AG04450 (cell line): ENCODE measurements at places on chromosomes 3 and 15.
A peak's percentile ranks its signal among the peaks of the same experiment; 100 is the strongest.

DNA sequence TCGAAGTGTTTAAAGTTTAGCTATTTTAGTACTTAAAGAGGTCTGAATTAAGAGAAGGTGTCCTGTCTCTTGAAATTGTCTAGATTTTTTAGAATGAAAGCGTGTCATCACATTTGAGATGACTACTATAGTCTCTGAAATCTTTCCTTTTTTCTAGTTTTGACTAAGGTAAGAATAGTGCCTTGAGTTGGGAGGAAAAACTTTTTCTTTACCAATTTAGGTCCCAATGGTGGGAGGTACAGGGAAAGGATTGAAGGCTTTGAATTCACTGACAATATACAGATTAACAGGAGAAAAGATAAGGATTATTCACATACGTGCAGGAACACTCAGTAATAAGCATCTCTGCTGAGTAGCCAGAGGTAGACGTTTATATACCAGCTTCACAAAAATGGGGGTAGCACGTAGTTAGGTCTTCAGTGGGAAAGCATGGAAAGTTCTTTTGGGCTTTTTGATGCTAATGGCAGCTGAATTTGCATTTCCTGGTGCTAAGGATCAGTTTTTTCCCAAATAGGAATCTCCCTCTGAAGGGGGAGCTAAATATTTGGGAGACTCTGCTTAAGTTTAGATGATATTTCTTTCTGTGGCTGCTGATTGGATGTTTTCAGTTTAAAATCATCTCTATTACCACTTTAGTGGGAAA is 88.1 kb downstream of the VPS8 start:
- no peak for DNase-seq

DNA sequence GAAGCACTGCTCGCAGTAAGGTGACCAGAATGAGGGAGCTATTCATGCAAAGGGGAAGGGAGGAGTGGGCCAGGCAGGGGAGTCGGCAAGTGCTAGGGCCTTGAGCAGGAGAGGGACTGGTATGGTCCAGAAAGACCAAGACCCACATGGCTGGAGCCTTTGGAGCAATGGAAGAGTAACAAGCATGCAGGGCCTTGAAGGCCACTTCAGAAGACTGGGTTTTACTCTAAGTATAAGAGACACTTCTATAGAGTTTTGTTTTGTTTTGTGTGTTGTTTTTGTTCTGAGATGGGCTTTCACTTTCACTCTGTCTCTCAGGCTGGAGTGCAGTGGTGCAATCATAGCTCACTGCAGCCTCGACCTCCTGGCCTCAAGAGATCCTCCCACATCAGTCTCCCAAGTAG is 42.0 kb downstream of the BFSP2 start:
- no peak for DNase-seq

GRCh38 chr3:141246224-141246957 is 14.8 kb downstream of the PXYLP1 start:
- DNase-seq, result no peak

DNA sequence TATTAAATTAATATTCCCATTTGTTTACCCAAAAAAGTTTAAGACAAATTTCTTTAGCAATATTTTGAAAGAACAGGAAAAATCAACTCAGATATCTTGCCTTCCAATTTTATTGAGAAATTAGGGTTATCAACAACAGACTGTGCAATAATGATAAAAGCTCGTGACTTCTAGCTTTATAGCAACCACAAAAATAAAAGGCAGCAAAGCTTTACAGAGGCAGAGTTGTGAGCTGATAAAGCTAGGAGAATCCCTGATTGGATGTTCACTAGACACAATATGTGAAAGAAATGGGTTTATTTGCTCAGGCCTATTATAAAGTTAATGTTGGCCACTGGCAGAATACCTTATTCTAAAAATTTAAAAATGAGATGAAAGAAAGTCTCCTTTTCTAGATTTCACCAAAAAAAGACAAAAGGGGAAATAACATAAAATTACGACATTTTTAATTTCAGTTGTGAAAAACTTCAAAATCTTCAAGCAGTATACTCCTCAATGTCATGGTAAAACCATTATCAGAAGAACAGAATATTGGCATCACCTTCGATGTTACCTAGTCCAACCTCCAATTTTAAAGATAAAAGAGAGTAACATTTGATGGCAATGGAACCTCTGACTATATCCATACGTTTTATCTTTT is 2.8 kb downstream of the VPS13C start:
- no peak for DNase-seq

DNA sequence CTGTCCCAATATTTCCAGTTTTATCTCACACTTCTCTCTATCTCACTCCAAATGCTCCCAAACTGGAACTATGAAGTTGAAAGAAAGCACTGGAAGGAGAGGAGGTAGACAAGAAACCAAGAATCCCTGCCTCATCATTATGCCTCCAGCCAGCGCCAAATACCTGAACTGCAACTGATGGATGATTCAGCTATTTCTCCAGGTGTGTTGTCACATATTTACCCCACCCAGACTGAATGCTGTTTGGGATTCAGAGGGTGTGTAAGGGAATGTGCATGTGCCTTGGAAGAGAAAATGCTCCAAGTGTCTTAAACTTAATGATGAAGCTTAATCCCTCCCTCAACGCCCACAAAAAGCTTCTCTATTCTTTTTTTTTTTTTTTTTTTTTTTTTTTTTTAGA is 269.5 kb upstream of the ATP11B start:
- no peak for DNase-seq

DNA sequence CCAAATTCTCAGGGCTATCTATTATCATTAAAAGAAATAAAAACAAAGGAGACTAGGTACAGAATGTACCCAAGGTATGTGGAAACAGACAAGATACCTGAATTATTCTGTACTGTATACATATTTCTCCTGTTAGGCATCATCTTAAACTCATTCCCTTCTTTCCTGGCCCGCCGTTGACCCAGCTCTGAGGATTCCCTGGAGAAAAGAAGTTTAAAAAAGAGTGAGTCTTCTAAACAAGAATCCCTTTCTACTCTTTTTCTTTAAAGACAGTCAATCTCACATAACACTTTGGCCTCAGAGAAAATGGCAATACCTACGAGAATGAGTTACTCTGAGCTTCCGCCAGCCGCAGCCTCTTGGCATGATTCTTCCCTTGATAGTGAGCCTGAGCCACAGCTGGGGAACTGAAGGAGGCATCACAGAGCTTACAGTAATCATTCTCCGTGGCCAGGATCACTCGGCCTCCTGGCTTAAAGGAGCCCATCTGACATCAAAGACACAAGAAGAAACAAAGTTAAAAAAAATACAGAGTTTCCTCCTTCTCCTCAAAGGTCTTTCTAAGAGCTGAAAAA is 44.2 kb downstream of the ZMAT3 start:
- DNase-seq, result no peak

DNA sequence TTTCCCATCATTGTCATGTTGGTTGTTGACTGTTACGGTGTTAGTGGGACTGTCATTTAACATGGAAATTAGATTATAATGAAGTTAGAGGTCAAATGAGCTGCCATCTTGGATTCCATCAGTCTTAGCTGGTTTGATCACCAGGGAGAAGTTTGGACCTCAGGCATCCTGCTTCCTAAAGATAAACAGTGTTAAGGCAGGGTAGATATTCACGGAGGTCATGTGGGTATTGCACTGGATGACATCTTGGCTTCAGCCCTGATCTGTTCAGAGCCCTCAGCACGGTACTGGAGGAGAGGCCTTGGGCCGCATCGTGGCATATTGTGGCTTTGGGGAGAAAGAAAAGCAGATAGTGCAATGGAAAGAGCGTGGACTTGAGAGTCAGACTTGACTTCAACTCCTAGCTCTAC is 11.1 kb upstream of the MUC20 start:
- no peak for DNase-seq

GRCh38 chr15:93479715-93480114 is 390.7 kb upstream of the RGMA start:
- no peak for DNase-seq

GRCh38 chr3:24123596-24123995 is 178.5 kb downstream of the NR1D2 start:
- DNase-seq, result no peak

GRCh38 chr15:96406701-96407100 is 76.2 kb downstream of the NR2F2 start:
- DNase-seq, result no peak

GRCh38 chr3:191138937-191139336 is 60.1 kb upstream of the OSTN start:
- DNase-seq, result no peak

GRCh38 chr15:38611228-38611627 is 46.6 kb upstream of the RASGRP1 start:
- no peak for DNase-seq

DNA sequence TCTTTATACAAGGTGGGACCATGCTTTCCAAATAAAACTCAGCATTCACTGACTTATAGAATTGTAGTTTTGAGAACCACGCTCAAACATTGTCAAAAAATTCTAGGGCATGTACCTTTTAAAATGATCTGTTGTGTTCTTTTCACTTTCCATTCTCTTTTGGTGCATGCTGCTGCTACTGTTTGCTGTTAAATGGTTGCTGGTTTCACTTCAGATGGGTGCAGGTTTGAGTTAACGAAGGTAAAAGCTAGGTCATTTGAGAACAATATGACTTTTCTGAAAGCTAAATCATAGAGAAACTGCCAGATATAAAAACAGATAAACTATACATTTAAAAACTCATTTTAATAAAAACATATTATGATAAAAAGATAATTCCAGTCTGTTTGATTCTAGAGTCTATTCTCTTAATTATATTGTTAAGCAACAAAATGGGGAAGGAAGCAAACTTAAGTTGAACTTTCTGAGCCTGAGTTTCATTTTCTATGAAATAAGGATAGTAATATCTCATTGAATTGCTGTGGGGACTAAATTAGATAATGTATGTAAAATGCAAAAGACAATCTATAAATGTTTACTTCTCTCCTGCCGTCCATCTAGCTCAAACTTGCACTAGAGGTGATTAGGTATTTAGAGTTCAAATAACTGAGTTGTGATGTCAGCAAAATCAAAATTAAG is 82.4 kb downstream of the OXSM start:
- no peak for DNase-seq

- DNase-seq, result peak; percentile 29
Measured at GRCh38 chr3:139353920-139354556, 10.2 kb downstream of the MRPS22 start.

DNA sequence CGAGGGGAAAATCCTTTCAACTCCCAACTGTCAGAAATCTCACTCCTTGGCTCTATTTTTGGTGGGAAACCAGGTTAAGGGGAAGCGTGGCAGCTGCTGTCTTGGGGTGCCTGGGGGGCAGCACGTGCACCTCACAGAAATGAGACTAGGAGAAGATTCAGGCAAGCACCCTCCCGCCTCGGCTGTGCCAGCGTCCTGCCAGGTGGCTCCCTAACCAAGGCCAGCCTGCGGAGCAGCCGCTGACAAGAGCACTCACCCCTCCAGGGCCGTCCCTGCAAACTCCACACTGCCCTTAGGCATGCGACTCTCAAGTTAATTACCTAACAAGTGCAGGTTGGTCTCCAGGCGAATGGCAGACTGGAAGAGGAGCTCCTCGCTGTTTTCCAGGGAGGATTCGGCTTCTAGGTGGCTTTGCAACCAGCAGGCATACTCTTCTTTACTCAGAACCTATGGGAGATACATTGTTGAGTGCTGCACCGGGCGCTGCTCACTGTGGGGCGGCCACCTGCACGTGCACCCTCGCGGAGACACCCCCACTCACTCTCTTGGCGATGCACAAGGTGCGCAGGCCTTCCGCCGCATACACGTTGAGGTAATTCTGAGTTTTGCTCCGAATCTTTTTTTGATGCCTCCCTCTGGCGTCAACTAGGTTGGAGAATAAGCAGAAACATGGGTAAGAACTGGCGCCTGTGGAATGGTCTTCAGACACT is 155.3 kb downstream of the ATP10A start:
- DNase-seq, result no peak

DNA sequence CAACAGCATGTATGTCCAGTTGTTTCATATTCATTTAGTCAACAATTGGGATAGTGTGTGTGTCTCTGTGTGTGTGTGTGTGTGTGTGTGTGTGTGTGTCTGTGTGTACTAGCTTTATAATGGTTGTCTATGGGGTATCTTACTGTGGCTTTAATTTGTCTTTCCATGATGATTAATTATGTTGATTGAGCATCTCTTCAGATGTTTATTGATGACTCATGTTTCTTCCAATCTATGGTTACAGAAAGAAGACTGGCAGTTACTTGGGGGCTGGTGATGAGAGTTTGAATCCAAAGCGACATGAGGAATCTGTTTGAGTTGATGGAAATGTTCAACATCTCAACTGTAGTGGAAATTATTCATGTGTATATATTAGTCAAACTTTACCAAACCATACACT is 440.1 kb downstream of the ZNF385D start:
- DNase-seq, result no peak

- DNase-seq, result no peak
Measured at GRCh38 chr15:31360158-31360561, 33.5 kb downstream of the KLF13 start.
